NCI-H1930 (cell line): ENCODE measurements at places on chromosomes 6 and 20.

DNA sequence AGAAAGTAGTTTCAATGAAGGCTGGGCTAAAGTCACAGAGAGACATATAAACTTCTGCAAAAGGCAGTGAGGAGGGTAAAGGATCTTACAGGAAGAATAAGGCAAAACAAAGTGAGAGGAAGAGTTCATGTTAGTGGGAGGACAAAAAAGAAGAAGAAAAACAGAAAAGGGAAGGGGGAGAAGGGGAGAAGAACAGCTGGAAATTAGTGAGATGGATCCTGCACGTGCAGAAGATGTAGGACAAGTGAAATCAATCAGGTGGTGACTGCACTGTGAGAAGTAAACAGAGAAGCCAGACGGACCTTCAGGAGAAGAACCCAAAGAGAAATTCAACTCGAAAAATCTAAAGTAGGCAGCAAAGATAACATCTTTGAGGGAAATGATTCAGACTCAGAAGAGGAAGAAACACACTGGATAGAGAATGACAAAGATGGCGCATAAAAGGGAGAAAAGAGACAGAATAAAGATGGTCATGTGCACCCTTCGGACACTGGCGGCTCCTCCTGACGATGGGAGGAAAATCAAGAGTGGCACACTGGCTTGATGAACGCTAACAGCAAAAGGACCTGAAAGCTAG lies 105.9 kb downstream of the MYB start:
- DNase-seq, result no peak

DNA sequence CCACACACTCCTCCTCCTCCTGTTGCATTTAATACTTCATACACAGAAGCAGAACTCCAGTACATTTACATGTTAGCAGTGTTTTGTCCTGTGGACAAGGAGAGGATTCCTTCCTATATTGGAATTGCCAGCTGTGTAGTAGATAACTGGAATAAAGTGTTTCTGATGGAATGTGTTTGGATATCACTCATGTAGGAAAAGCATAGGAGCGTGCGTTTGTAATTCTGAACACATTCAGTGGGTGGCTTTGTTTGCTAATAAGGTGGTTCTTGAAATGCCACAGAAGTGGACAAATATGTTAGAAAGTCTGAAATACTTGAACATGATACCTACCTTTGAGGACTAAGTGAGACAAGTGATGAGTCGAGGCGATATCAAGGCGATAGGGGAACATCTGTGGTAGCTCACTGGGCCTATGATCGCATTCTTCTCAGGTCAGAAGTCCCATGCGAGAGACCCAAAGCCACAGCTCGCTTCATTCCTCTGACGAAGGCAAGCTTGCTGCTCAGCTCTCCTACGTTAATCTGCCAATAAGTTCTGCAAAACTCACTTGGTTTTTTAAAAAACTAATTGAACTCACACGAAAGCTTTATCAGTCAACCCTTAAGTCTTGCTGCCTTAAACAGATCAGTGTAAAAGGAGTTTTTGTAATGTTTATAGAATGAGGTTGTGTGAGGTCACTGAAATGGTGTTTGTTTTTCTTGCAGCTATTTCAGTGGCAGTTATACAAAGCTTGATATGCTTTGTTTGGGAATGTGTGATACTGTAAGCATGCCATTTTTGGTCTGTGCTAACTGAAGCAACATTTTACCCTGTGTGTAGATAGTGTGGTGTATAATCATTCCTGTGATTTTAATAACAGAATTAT lies 159.9 kb downstream of the SOX4 start:
- no peak for DNase-seq

- no peak for DNase-seq
Observed at GRCh38 chr6:29964518-29964886, 22.2 kb downstream of the HLA-A start.

DNA sequence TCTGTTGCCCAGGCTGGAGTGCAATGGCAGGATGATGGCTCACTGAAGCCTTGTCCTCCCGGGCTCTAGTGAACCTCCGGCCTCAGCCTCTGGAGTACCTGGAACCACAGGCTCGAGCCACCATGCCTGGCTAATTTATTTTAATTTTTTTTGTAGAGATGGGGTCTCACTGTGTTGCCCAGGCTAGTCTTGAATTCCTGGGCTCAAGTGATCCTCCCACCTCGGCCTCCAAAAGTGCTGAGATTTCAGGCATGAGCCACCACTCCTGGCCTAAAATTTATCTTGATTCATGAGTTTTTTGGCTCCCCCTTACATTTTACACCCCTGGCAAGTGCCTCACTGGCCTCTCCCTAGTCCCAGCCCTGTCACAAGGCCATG lies 2.5 kb upstream of the SLC29A1 start:
- no peak for DNase-seq

- no peak for DNase-seq
Observed at GRCh38 chr6:101110814-101111213, 229.7 kb upstream of the ASCC3 start.
